Activated CD8-positive, alpha-beta memory T cell treated with anti-CD3 and anti-CD28 coated beads for 1 hour (primary cell): ENCODE measurements at places on chromosomes 12 and 14.

GRCh38 chr14:99325591-99325990 lies 53.6 kb upstream of the BCL11B start:
- DNase-seq: no peak

DNA sequence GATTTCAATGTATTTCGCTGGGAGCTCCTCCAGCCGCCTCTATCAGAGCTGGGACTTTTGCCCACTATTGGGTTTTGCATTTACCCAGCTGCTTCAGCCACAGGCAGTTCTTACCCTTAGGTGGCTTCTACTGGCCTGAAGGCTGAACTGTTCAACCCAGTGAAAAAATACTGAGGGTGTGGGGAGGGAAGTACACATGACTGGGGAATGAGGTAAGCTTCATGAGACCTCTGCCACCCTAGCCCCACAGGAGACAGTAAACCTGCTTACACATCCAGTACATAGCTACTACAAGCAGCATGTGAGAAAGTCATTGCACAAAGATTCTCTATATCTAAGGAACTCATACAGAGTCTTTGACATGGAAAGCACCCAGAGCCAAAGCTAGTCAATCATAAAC lies 411.1 kb downstream of the SYT1 start:
- no peak for DNase-seq

GRCh38 chr12:56602239-56602638 lies 27.9 kb downstream of the BAZ2A start:
- DNase-seq: no peak

DNA sequence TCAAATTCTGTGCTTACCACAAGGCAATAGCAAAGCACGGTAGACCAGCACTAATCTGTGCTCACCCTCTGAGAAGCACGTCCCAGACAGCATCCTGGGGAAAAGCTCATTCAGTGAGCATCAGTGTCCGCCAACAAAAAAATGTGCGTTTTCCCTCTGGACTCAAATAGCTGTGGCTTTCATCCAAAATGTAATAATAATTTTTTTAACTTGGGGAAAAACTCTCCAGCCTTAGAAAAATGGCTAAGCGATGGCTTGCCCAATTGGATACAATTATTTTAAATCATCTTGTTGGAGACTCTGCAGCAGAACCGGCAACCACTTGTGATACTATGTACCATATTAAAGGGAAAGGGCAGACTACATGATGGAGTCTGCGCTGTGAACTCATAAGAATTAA lies 1.1 kb upstream of the KRT77 start:
- DNase-seq: no peak

- DNase-seq: no peak
These were observed 44.3 kb downstream of the TMTC2 start for GRCh38 chr12:82730953-82731459.
